H4 (cell line): ENCODE measurements at places on chromosomes 7 and 10. TPM values are rescaled to one million over a fixed set of nuclear protein-coding genes. Genes with fewer than 3 reads are reported as not detected.

DNA sequence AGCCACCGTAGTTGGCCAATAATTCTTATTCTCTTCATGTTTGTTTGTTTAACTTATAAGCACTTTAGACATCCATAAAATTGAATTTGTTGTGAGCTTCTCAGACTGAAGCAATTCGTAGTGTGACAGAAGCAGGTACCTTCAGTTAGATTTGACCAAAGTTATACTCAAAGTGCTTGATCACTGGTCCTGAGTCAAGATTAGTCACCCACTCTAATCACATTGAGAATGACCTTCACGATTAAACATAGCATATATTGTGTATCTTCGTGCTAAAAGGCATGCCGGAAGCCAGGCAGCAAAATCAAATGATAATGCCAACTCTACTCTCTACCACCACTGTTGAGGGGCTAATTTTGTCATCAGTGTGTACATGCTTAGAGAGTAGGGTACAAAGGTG is 763.7 kb upstream of the MBL2 start:
- DNase-seq, result no peak

GRCh38 chr10:17203416-17203815 is 1.9 kb upstream of the TRDMT1 start:
- no peak for DNase-seq

The TMEM236 gene
- total RNA-seq, result 0.04 TPM in 1 of 2 replicates, not detected in the other

- DNase-seq, result no peak
These were observed 70.3 kb downstream of the CYTH3 start for GRCh38 chr7:6202117-6202516.

The CRYGN gene
- not detected in 2 replicates for total RNA-seq

GRCh38 chr7:132210821-132211220 is 365.4 kb downstream of the PLXNA4 start:
- DNase-seq, result no peak

The ATOH7 gene
- 0.27 and 0.88 TPM in 2 replicates for total RNA-seq

The ZNF485 gene
- 3.3 and 3.6 TPM in 2 replicates for total RNA-seq

The BCCIP gene
- total RNA-seq, result 85.1 and 94.4 TPM in 2 replicates

The PRSS2 gene
- total RNA-seq, result not detected in 2 replicates

GRCh38 chr10:16441173-16441840 is 4.5 kb downstream of the PTER start:
- no peak for DNase-seq

The LEP gene
- not detected in 2 replicates for total RNA-seq

The TBXAS1 gene
- total RNA-seq, result 14.5 and 16.8 TPM in 2 replicates

The CYP3A5 gene
- total RNA-seq, result not detected in 2 replicates

- no peak for DNase-seq
These were observed 64.6 kb downstream of the FAM185A start for GRCh38 chr7:102813191-102814024.

The PRKCQ gene
- 6.3 and 6.8 TPM in 2 replicates for total RNA-seq

- DNase-seq, result no peak
These were observed 23.9 kb upstream of the SMARCD3 start for GRCh38 chr7:151272405-151272804.

- no peak for DNase-seq
These were observed 79.3 kb downstream of the DNAJB9 start for GRCh38 chr7:108648989-108649388.

- no peak for DNase-seq
These were observed 55.6 kb downstream of the CRTAC1 start for GRCh38 chr10:97974526-97975525.

DNA sequence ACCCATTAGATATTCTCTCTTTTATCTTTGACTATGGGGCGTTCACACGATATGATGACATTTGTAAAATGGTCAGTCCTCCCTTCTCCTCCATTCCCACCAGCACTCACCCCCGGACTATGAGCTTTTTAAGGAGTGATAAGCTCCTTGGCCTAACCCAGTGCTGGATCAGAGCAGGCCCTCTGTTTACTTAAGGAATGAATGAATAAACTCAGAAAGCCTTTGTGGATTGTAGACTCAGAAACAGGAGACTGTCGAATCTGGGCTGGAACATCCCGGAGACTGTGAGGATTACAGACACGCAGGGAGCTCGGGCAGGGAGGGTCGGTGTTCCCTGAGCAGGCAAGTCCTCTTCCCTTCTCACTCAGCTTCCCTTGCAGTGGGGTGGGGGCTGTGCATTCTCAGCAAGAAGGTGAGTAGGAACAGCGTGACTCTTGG is 6.8 kb upstream of the ZCCHC24 start:
- no peak for DNase-seq

- DNase-seq, result no peak
These were observed 97.5 kb downstream of the CREM start for GRCh38 chr10:35224045-35224740.

The EBF3 gene
- 0.33 TPM in 2 replicates for total RNA-seq

- DNase-seq, result no peak
These were observed 35.2 kb upstream of the GTF2I start for GRCh38 chr7:74622228-74622749.
